Activated T-cell treated with anti-CD3 and anti-CD28 coated beads for 24 hours (primary cell): ENCODE measurements at places on chromosomes 1 and 21.

DNA sequence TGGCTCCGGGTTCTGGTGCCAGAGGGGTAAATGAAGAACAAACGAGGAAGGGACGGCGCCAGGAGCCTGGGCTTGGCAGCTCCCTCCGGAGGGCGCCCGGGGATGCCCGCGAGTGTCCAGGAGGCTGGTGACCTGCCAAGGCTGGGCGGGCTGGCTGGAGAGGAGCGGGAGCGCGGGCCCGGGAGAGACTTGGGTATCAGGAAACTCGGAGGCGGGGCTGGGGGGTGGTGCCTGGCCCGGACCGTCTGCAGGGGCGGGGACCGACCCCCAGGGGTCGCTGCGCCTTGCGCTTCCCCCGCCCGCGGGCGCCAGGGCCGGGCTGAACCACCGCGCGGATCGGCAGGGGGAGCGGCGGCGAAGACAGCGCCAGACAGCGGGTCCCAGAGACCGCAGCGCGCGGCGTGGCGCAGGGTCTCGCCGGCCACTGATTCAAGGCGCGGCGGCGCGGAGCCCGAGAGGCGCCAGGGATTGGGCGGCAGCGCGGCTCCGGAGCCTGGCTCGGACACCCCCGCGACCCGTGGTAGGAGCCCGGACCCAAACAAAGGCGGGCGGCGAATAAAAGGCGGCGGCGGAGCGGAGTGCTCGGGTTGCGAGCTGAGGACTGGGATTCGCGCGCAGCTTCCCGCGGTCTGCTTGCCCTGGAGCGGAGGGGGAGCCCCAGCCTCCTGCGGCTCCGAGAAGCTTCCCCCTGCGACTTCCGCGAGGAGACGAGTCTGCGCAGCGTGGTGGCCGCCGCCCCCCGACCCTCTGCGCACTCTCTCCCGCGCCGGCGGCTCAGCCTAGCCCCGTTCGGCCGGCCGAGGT is at the start of gene DISP3:
Gene DISP3 (plus strand): TSS at position 585 of the 804 bp plus-strand sequence. CDS start 21,838 bp downstream, outside the sequence.
- DNase-seq: peak; percentile 71

GRCh38 chr1:7339014-7339413 is 432.1 kb upstream of the VAMP3 start:
- no peak for DNase-seq

GRCh38 chr1:36731226-36732014 is 248.7 kb upstream of the CSF3R start:
- no peak for DNase-seq

DNA sequence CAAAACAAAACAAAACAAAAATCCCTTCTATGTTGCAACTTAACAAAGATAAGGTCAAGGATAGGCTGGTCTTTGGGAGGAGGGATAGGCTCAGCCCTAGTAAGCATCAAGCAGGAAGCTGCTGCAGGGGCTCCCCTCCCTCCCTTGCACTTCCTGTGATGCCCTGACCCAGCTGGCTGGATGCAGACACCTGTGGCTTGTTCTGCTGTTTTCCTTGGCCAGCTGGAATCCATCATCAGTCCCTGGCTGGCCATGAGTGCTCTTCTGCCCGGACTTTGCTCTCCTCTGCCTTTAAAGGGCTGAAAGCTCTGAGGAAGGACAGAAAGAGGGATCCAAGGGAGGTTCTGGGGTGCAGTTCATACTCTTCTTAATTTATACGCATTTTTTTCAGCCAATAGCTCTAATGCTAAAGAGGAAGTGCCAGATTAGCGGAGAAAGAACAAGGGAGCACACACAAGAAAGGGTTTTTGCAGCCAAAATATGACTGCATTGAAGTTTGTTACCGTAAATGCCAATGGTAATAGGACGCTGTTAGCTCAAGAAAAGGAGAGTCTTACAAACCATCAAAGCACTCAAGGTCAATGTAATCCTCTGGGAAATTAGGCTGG is 19.9 kb upstream of the UBE2U start:
- DNase-seq: no peak

DNA sequence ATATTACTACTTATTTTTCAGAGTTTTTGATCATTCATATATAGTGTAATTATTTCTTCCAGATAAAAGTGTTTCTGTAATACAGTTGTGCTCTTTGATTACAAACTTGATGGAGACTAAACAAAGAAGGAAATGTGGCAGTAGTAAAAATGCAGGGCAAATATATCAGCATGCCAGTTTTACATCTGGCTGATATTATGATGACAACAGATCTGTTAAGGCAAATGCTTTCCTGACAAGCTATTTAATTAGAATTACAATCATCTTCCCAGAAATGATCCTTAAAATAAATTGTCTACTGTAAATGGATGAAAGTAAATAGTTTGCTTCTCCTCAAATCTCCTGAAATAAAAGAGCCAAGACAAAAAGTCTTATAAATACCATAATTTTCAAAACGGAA is 1659.8 kb downstream of the BRINP3 start:
- no peak for DNase-seq

GRCh38 chr1:157732755-157733154 is 32.2 kb upstream of the FCRL3 start:
- DNase-seq: no peak

GRCh38 chr1:200674838-200675587 is 5.3 kb upstream of the DDX59 start:
- no peak for DNase-seq

- no peak for DNase-seq
Observed at GRCh38 chr1:54325703-54326461, 80.3 kb downstream of the SSBP3 start.

DNA sequence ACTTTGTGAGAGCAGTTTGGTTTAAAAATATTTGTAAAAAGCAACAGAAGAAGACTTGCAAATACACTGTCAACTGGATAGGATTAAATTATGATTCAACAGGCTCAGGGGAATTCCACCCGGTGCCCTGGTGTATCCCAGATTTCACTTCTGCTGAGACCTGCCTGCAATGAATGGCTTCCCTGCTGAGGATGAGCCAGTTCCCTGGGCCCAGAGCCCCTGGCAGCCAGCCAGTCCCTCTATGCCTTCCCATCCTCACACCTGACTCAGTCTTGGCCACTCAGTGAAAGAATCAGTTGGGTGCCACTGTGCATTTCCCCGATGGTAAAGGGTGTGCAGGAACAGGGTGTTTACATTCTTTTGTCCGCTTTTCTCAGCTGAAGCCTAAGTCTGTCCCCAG is 64.4 kb downstream of the KCTD3 start:
- DNase-seq: no peak

DNA sequence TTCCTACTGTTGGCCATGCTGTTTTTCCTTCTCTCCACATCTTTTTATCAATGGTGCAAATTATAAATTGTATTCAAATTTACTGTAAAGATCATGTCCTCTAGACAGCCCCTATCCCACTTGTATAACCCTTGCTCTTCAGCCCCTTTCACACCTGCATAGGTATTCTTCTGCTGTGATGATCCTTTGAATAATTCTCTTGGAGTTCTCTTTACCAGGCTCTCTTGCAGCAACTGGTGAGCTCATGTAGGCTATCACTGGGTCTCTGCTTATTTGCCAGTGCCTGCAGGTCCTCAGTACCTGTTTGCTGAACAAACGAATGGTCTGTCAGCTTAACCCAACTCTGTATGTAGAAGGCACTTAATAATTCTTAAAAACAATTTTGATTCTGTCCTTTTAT is 8.2 kb downstream of the PTPRC start:
- no peak for DNase-seq

- DNase-seq: no peak
Observed at GRCh38 chr1:23673086-23673813, 18.4 kb upstream of the RPL11 start.

DNA sequence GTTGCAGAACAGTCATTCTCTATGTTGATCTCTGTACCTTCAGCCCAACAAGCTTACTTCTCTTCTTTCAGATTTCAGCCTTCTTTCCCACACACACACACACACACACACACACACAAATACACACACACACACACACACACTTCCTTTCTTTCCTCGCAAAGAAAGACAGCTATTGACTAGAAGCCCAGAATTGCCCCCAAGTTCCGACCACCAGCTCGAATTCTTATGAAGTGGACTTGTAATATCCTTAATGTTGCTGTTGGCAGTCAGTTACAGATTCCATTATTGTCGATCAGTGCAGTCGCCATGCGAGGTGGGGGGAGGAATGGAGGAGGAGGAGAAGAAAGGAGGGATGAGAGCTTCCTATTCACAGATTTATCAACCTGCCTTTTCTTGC is 125.5 kb downstream of the CLEC20A start:
- no peak for DNase-seq

DNA sequence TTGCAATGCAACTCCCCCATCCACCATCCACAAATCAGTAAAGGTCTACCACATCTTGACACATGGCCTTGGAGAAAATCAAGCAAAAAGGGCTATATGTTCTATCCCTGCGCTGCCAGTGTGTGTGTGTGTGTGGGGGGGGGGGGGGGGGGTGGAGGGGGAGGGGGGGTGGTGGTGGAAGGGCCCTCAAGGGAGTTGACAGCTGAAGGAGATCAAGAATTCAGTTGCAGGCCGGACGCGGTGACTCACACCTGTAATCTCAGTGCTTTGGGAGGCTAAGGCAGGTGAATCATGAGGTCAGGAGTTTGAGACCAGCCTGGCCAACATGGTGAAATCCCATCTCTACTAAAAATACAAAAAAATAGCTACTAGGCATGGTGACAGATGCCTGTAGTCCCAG is 37.6 kb upstream of the CLIC4 start:
- no peak for DNase-seq

DNA sequence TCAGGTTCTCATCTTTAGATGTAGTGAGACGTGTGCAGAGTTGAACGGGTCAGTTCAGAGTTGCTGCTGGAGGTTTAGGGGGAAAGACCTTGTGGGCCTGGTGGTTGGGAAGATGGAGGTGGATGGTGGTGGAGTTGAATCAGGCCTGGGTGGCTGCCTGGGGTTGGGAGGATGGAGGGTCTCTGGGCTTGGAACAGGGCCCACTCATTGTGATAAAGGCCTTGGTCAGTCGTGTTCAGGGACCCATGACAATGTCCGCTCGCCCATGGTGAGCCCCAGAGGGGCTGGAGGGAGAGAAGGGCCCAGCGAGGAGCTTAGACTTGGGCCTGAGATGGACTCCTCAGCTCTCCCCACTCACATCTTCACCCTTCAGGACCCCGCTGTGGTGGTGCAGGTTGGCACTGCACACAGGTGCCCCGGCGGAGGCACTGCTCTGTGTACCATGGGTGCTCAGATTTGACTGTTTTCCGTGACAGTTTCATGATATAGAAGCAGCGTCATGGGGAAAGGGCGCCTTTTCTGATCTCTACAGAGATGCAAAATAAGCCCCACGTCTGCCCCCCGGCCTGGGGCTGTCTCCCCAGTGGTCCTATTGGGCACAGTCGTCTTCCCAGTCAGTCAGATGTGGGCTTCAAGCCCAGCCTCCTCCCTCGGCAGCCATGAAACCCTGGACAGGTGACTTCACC is 39.2 kb downstream of the DISP3 start:
- no peak for DNase-seq

DNA sequence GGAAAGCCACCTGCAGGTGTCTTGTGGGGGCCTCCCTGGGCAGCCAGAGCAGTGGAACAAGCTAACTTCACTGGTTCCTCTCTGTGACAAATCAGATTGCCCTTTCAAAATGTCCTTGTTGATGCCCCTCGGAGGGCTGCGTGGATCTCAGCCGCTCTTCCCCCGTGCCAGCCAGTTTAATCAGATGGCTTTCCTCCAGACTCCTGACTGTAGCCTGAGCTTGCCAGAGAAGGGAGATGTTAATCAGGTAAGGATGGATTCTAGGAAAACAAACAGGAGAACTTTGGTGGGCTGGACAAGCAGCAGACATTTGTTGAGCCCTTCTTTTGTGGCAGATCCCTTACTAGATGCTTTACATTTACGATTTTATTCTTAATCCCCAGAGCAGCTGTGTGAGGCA is 88.2 kb downstream of the DMRTA2 start:
- DNase-seq: no peak

- no peak for DNase-seq
Observed at GRCh38 chr1:21672478-21673276, 3.5 kb upstream of the RAP1GAP start.

- DNase-seq: no peak
Observed at GRCh38 chr1:76492752-76493430, 374.4 kb upstream of the ST6GALNAC5 start.

- DNase-seq: no peak
Observed at GRCh38 chr1:224759135-224759534, 143.0 kb downstream of the CNIH3 start.

DNA sequence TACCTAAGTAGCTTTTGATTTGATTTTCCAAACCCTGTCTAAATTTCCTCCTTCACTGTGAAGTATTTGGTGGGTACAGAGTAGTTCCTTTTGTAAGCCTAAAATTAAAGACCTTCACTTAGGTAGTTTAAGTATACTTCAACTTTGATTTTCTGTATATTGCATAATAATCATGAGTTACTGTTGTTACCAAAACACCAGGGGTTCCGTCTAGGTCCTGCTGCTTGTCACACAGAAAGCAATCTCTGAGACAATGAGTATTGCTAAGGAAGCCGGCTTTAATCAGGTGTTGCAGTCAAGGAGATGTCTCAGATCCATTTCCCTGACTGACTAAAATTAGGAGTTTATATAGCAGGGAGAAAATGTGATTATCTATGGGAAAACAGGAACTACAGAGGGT is 15.3 kb downstream of the RPS6KC1 start:
- DNase-seq: no peak

DNA sequence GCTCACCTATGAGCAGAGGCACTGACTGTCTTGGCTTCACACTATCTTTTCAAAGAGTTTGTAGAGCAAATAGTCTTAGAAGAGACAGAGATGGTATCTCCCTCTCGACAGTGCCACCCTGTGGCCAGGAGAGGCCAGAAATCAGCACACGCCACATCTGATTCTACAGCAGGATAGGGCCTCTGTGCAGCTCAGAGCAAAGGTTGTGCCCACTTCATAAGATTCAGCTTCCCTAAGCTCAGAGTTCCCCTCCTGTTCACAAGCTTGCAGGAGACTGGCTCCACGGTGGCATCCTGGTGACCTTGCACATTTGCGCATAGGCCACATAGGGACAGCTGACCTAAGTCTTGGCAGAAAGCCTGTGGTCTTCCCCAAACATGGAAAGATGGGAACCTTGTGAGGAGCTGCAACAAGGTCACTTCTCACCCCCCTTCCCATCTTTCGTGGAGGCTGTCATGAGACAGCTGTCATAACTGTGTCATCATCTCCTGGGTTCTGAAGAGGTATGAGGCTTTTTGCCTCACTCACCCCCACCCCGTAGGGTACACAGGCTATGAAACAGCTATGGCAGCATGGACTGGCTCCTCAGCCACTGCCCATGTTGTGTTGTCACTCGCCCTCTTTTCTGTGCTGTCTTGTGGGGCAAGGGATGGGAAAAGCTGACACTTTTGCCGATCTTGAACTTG is 3.0 kb downstream of the ITLN2 start:
- peak; percentile 64 for DNase-seq

DNA sequence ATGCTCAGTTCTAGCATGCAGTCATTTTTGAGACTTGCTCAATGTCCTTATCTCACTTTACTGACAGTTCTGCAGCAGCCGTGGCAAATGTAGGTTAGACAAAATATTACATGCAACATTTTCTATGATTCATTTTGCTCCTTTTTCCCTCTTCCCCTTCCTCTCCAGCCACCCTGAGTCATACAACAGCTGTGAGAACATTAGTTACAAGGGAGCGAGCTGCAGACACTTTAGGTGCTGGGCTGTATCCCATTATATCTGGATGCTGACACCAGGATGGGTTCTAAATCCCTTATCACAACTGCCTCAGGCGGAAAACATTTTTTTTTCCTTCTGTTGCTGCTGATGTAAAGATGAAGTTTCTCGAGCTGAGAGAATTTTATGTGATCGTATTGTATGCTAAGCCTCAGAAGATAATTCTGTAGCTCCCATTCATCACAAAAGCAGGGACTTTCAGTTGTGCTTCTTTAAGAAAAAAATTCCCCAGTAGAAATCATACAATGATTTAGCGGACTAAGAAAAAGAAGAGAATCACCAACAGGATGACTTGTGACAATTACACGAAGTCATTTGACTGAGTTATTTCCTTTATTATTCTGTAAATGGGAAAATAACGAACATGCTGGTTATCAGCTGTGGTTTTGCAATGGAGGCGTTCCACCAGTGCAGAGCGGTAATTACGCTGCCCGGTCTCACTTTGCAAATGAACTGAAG is 345.0 kb downstream of the DISC1 start:
- DNase-seq: no peak
